ENCODE measurements at places on chromosomes 1 and 21. TPM values are rescaled to one million over a fixed set of nuclear protein-coding genes. Genes with fewer than 3 reads are reported as not detected.

DNA sequence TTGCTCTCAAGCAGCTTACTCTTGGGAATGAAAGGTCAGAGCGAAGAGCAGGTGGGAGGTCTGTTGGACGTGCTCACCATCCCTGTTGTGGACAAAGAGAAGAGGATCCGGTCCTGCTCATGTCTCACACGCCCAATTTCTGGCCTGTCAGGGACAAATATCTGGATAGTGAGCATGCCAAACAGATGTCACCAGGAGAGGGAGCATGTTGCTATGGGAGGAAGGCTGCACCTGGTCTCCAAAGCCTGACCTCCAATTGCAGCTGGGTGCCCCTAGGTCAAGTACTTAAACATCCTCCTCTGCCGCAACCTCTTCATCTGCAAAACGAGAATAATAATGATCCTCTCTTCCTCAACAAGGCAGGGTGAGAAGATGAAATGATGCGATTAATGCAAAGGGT is 53.4 kb downstream of the DMRTA2 start:
- no peaks in the 10 kb centered on the region for H3K4me1 ChIP-seq
- no peaks in the 10 kb centered on the region for H3K36me3 ChIP-seq
- no peak overlapping the region for H3K4me3 ChIP-seq

DNA sequence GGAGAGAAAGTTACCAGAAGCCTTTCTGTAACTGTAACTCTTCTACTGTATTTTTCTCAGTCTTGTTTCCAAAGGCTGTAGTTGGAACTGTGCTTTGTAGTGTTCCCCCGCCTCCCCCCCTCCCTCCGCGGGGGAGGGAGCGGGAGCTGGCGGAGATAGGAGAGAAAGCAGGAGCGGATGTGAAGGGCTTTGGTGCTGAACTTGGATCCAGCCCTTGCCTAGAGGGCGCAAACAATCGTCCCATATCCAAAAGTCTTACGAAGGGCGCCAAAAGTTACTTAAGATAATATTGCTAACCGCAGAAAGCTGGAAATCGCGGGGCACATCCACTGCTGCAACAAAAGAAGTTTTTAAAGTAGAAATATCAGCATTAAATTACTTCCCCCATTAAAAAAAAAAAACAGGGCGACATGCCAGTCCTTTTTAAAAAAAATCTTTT is 2.4 kb upstream of the NFIA start:
- H3K4me1 ChIP-seq = peaks cover 39% of the 10 kb centered on the region
- peak overlapping the region; percentile 43 for H3K4me3 ChIP-seq
- DNase-seq = peak; percentile 76
- no peaks in the 10 kb centered on the region for H3K36me3 ChIP-seq
- no peaks in the 10 kb centered on the region for H3K27me3 ChIP-seq

DNA sequence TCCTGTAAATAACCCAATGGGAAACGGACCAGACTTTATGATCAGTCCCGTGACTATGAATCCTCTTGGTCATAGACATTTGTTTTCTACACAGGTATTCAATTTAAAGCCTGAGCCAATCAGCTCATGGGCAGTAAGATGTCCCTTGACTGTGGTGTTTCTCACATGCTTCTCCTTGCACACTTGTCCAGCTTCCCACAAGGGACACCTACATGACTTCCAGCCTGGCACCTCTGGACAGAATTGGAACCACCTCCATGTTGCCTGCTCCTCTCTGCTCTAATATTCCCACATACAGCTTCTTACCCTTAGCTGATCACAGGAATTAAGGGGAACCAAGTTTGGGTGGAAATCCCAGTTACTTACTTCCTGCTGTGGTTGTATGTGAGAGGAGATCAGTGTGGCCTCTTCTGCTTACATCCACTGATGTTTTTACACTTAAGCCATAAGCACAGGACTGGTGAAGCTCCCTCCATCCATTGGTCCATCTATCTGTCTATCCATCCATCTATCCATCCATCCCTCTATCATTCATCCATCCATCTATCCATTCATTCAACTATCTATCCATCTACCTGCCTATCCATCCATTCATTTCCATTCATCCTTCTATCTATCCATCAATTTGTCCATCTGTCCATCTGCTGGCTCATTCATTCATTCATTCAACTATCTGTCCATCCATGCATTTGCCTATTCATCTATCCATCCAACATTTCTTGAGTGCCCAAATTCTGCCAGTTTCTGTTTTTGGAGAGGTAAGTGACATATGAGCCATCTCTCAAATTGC is 16.4 kb downstream of the RUNX1 start:
- H3K36me3 ChIP-seq = peaks cover 4% of the 10 kb centered on the region
- H3K4me1 ChIP-seq = no peaks in the 10 kb centered on the region
- H3K4me3 ChIP-seq = no peak overlapping the region

- peaks cover 17% of the 10 kb centered on the region for H3K4me1 ChIP-seq
- no peak overlapping the region for H3K27ac ChIP-seq
- DNase-seq = no peak
These were observed 20.6 kb downstream of the NENF start for GRCh38 chr1:212453156-212453857.

DNA sequence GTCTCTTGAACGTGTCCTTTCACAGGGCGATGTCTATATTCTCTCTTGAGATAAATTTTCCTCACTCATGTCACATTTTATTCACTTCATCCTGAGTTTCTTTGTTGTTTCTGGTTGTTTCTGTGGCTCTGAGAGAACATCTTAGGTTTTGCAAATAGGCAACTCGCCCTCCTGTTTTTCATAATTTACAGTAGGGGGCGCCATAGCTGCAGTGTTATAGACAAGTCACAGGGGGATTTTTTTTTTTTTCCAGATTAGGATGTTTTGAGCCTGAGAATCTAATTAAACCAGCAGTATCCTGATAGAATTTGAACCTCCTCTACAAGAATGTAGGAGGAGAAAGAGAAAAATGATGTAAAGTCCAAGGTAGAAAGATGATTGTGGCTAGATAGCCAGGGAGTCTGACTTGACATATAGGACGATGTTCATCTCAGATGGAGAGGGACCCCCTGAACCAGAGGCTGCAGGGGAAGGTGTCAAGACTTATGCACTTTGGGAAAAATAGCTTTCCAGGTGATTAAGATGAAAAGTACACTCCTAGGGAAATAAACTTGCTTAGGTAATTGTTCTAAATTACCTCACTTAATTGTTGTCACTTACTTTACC is 76.3 kb downstream of the ZP4 start:
- H3K27me3 ChIP-seq = no peaks in the 10 kb centered on the region
- H3K4me3 ChIP-seq = no peak overlapping the region
- no peak overlapping the region for H3K27ac ChIP-seq
- DNase-seq = no peak
- no peaks in the 10 kb centered on the region for H3K36me3 ChIP-seq

- no peak overlapping the region for H3K4me3 ChIP-seq
- H3K36me3 ChIP-seq = no peaks in the 10 kb centered on the region
- no peak for DNase-seq
- H3K27ac ChIP-seq = no peak overlapping the region
These were observed 40.4 kb downstream of the ST3GAL3 start for GRCh38 chr1:43747736-43748135.

- no peak overlapping the region for H3K4me3 ChIP-seq
- H3K36me3 ChIP-seq = no peaks in the 10 kb centered on the region
- H3K4me1 ChIP-seq = no peaks in the 10 kb centered on the region
- no peak overlapping the region for H3K27ac ChIP-seq
- no peak for DNase-seq
These were observed 130.0 kb upstream of the ZNHIT6 start for GRCh38 chr1:85838238-85838637.

- no peaks in the 10 kb centered on the region for H3K4me1 ChIP-seq
- no peaks in the 10 kb centered on the region for H3K27me3 ChIP-seq
- DNase-seq = no peak
These were observed 56.1 kb upstream of the TACSTD2 start for GRCh38 chr1:58633121-58633520.

DNA sequence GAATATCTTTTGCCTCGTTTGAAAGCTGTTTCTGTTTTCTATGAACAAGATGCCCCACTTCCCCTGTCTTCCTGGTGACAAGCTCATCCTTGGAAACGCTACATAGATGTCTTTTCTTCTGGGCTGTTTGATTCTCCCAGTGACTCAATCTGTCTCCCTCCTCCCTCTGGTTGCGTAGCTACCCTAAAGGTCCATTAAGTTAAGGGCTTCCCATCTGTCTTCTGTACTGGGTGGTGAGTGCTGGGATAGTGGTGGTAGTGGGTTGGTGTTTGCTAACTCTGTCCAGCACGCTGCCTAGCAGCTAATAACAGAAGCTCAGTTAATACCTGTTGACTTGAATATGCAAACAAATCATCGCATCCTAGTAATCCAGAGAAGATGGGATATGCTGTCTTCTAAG is 50.2 kb upstream of the GCLM start:
- no peak overlapping the region for H3K27ac ChIP-seq
- no peaks in the 10 kb centered on the region for H3K36me3 ChIP-seq
- H3K4me3 ChIP-seq = no peak overlapping the region
- H3K27me3 ChIP-seq = no peaks in the 10 kb centered on the region
- no peaks in the 10 kb centered on the region for H3K4me1 ChIP-seq
- no peak for DNase-seq

DMRTA2 gene
- not detected for total RNA-seq

EFCAB14 gene
- 63.3 TPM for total RNA-seq

VANGL2 gene
- 0.78 TPM for total RNA-seq

VWA5B1 gene
- total RNA-seq = not detected

Data from gastrocnemius medialis (tissue), 4 donors.